ENCODE measurements at places on chromosomes 5 and 9.

GRCh38 chr5:81081461-81081835, 121.3 kb downstream of the RASGRF2 start:
- no peak for DNase-seq

GRCh38 chr5:61966997-61967396, 339.0 kb upstream of the KIF2A start:
- peak; percentile 21 for DNase-seq

DNA sequence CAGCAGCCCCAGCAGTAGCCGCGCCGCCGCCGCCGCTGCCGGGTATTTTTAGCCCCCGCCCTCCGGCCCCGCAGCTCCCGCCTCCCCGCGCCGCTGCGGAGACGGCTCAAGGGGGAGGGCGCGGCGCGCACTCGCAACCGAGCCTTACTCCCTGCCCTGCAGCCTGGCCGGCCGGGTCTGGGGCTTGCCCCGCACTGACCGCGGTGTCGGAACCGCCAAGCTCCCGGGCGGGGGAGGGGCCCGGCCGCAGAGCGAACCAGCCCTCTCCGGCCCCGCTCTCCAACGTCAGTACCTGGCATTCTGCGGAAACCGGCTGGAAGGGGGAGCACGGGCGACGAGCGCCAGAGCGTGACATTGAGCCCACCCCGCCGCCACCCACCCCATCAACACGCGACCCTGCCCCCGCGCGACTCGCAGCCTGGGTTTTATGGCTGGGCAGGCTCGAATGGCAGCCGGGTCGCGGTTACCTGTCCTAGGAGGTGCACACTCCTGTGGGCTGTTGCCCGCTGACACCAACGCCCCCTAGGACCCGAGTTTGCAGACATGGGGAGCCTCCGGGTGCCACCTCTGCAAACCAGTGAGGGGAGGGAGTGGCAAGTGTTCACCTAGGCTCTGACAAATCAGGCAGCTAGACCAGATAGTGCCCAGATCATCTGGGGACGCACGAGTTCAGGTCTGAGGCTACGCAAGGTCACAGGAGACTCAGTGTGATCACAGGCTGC, at the start of gene ACSL6:
ACSL6 (minus strand) TSS at position 37 of the 722 bp plus-strand sequence. CDS start 105 bp downstream, outside the sequence.
- DNase-seq, result no peak

DNA sequence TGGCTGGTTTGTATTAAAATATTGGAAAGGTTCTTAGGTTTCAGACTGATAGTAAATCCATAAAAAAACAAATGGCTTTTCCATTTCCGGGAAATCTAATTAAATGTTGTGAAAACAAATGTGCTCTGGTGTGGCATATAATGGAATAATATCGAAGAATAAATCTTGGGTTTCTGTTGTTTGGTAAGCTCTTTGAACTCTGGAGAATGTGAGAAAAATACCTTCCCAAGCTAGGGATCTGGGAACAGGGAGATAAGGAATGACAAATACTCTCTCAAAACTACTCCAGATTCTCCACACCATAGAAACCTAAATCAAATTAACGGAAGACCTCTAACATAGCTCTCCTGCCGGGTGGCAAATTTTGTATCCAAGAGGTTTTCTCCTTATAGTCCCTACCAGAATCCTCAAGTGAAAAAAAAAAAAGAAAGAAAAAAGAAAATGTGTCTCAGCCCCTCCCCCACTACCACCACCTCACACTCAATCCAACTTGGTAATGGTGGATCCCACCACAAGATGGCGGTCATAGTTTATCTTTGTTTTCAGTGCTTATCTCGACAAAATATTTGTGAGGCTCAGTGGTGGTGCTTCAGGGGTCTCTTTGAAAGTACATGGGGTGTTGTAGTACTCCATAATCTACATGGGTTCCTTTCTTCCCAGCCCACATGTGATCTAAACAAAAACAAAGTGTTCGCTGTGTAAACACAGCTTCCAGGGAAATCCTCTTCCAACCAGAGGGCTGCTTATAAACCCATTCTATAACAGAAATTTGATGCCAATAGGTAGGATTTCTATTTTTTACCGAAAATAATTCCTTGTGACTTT, 54.5 kb upstream of the FST start:
- peak; percentile 37 for DNase-seq

DNA sequence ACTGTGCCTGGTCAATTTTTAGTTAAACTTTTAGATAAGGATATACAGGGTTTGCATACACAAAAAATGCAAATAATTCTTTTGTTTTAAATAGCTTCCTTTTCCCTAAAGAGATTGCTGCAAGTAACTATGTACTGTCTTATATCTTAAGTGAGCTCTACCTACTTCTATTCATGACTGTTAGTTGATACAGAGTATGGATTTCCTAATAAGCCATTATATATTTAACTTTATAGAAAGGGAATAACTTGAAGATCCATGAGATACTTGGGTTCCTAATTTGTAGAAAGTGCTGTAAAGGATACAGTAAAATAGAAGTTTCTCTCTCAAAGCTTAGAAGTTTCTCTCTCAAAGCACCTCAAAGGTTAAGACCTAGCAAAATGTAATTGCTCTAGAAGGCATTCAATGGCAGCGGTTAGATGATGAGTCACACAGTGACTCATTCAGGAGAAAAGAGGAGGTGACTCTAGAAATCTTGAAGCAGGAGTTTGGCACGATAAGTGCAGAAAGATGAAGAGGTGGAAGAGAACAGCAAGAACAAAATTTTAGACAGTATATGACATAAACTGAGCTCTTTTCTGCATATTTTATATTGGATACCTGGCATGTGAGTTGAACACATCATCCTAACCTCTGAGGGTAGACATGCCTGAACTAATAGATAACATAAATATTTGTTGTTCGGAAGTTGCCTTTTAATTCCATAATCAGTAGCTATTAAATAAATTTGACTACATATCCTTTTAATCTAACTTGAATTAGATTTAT, 5.5 kb upstream of the DNAJC21 start:
- peak; percentile 87 for DNase-seq

- DNase-seq, result peak; percentile 78
Observed at GRCh38 chr5:139752506-139753473, 42.8 kb upstream of the PSD2 start.

GRCh38 chr5:73442996-73443627, 5.5 kb downstream of the FOXD1 start:
- DNase-seq, result peak; percentile 28

DNA sequence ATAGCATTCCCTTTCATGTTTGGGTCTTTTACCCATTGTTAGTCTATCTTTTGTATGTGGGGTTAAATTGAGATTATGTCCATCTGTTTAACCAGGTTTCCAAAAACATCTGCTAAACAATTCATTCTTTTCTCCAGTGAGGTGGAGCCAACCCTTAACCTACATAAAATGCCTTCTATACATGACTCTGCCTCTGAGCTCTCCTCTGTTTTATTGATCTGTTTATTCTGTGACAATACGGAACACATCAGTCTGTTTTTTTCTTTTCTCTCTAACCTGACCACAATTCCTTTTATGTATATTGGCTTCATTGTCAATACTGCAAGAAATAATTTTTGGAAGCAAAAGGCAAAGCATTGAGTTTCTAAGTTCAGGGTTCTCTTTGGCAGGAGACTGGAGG, 9.9 kb upstream of the ARL15 start:
- no peak for DNase-seq

GRCh38 chr9:122056484-122056883, 36.6 kb downstream of the TTLL11 start:
- no peak for DNase-seq

DNA sequence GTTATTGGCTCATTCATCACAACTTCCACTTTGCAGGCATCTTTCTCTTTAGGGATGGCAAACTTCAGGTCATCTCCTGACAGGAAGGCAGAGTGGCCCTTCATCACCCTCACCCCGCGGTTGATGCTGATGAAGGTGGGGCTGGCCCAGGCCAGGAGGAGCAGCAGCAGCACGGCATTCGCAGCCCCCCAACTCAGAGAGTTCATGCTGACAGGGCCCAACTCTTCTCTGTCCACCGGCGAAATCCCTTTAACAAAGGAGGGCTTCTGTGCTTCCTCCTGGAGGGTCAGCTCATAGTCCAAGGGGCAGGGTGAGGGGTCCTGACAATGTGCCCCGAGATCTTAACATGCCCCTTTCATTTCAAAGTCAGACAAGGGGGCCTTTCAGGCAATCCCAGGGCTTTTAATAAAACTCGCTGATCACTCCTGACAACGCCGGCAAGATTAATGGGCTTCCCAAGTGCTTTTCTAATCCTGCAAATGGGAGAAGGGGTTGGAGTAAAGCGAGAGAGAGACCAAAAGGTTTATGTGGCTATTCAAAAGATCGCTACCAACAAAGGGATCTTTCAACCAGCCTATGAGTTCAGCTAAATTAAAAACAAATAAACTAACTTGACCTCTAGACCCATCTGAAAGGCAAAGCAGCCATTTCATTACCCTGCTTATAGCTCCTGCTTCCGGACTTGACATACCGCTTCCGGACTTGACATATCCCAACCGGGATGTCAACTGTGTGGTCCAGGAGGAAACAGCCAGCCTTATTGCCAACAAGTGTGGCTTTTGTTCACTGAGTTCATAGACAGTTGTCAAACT, 41.2 kb downstream of the FREM1 start:
- no peak for DNase-seq

DNA sequence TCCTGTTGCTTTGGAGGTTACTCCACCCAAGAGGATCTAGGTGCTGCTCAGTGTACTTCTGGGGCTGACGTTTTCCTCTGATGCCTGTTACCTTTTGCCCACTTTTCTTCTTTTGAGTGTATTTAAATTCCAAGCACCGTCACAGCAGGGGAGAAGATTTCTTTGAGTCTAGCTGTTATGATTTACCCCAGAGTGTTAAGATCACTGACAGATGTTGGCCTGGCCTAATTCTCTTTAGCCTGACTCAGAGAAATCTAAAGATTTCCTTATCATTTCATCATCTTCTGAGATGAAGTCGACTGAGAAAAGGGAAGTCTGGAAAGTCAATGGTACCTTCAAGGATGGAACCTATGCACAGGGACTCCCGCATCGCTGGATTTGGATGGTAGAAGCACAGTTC, 191.5 kb downstream of the FBXL7 start:
- DNase-seq, result peak; percentile 87

DNA sequence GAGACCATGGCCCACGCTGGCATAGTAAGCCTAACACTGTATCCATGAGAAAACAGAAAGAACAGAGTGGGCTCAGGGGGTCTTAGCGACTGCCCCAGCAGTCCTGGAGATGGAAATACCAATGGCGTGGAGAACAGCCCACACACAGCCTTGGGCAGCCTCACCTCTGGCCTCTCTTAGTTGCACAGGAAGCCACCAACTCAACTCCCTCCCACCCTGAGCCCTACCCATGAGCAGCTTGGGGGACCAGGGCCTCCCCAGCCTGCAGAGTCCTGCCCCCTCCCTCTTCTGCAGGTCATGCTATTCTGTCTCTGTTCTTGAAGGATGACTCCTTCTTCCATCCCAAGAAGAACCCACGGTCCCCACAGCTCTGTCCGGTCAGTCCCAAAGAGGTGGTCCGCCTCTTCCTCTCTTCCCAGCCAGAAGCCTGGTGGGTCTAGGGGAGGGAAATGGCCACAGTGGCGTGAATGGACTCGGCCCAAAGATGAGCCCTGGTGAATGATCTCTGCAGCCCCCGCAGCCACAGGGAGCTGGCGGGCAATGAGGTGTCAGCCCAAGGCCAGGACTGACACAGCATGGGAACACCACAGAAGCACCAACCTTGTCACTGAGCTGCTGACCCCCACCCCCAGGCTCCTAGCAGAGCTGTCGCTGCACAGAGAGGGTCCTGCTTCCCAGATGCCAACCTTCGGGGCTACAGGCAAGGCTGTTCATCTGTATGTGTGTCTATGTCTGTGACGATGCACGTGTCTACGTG, 131.2 kb downstream of the ROR2 start:
- no peak for DNase-seq

GRCh38 chr5:122156724-122157325, 27.5 kb downstream of the ZNF474 start:
- peak; percentile 74 for DNase-seq

DNA sequence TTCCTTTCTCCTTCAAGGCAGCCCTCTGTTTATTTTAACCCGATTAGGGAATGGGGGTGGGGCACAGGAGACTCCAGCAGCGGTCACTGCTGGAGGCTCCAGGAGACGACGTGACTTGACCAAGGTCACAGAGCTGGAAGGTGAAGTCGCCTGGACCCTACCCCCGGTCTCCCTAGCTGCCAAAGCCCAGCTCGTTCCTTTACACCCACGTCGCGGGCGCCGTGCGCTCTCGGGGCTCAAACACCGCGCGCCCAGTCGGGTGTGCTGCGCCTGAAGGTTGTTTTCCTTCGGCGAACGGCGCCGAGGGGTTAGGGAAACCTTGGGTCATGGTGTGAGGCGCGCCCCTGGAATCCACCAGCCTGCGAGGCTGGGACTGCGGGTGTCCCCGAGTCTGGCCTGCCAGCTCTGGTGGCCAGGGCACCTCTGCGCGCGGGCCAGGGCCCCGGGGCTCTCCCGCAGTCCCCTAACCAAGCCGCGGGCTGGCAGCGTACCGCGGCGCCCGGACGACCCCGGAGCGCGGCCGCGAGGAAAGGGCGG, 747 bp upstream of the UNC5A start:
- DNase-seq, result no peak

DNA sequence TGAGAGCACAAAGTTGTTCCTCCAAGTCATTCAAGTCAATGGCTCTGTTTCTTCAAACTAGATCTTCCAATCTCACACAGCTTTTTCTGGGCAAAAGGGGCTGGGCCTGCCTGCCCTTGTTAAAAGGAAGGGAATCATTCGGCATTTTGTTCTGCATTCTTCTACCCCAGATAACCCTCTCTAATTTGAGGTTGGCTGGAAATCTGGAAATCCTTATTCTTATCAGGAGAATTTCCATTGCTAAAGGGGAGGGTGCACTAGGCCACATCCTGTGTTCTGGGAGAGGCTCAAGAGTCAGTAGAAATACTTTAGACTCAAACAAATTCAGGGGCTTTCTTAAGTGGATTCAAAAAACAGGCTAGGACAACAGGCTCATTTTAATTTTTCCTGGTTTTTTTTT, 384.7 kb upstream of the ZNF462 start:
- DNase-seq, result no peak
